ENCODE measurements at places on chromosomes 6 and 20.
A peak's percentile ranks its signal among the peaks of the same experiment; 100 is the strongest.

DNA sequence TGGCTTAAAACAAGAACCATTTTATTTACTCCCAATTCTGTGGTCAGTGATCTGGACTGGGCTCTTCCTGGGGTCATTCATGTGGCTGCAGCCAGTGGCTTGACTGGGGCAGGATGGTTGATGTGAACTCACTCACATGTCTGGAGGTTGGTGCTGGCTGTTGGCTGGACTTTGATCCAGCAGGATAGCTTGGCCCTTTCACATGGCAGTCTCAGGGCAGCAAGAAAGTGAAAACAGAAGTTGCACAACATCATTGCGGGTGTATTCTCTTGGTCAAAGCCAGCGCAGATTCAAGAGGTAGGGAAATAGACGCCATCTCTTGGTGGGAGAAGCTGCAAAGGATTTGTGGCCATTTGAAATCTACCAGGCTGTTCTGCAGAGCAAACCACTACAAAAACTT lies 77.2 kb downstream of the MDGA1 start:
- no peak for DNase-seq

GRCh38 chr6:139931747-139932146 lies 557.3 kb upstream of the CITED2 start:
- no peak for DNase-seq

GRCh38 chr6:106461084-106461483 lies 100.6 kb downstream of the CRYBG1 start:
- DNase-seq: no peak

- no peak for DNase-seq
These were observed 31.1 kb downstream of the ARID1B start for GRCh38 chr6:156808287-156808686.

DNA sequence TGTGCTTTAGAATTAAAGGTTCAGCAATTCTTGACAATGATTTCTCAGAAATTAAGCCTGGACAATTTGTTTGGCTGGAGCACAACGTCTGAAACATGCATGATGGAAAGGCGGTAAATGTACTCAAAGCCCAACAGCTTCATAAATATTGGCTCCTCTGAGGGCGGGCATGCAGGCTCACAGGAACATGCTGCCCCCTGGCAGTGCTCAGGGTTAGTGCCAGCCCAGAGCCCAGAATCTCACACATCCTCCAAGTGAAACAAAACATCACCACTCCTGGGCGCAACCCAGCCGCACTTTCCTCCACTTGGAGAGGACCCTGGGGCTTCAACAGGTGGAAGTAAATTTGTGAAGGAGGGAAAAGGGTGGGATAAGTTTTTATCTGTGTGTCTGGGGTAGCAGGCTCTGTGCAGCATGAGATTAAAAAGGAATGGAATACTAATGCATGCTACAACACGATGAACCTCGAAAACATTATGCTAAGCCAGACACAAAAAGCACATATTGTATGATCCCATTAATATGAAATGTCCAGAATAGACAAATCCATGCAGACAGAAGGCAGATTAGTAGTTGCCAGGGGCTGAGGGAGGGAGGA lies 54.1 kb upstream of the PTPRT start:
- DNase-seq: no peak

GRCh38 chr20:3209946-3210317 lies 634 bp downstream of the ITPA start:
- DNase-seq: no peak

DNA sequence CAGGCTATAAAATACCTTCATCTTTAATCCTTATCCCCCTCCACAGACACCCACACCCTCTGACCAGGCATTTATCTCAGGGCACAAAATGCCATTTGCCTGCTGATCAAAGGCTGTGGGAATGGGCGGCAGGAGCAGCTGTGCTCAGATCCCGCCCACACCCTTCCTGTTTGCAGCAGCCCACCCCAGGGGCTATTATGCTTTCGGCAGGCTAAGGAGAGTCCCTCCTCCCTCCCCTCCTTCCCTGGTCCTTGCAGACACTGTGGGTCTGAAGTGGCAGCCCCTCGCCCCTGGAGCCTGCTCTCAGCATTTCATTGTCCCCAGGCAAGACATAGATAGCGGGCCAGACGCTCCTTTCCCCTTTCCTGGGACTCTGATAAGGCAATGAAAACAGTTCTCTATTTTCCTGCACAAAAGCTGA lies 220.8 kb upstream of the HEY2 start:
- no peak for DNase-seq

DNA sequence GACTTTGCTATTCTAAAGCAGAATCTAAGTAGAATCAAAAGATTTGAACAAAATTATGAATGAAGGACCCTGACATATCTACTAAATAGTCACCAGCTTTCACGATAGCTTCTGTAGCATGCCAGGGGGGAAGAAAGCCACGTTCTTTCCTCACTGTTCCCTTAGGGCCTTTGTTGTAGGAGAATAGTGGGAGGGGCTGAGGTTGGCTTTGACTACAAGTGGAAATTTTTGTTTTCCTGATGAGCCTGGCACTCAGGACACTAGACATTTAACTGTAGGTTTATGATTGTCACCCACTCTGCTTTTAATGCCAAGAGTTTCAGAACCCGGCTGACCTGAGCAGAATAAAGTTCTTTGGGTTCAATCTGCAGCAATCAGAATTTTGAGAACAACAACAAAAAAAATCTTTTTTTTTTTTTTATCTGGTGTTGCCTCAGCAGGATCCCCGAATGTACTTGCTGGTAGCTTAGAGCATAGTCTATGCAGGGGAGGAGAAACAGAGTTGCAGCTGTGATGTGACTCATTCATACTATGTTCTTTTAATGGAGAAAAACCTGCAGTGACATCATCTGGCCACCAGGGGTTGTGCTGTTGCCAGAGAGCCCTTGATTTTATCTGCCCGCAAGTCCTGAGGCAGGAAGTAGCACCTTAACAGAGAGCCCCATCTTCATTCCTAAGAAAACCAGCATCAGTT lies 38.5 kb downstream of the TPD52L1 start:
- DNase-seq: peak; percentile 77

DNA sequence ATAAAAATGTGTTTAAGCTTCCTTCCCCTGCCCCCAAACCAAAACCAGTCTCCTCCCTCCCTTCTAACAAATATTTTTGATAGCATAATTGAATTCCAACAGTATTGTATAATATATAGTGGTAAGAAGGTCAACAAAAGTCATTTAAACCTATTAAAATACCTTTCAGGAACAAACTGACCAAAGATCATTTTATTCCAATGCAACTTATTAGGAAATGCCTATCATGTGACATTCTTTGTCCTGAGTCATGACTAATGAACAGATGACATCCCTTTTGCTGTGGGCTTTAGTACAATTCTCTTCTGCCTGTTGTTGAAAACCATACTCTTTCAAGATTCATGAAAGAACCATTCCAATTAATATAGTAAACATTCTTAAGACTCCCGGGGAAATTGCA lies 51.5 kb upstream of the TRAF3IP2 start:
- DNase-seq: no peak

DNA sequence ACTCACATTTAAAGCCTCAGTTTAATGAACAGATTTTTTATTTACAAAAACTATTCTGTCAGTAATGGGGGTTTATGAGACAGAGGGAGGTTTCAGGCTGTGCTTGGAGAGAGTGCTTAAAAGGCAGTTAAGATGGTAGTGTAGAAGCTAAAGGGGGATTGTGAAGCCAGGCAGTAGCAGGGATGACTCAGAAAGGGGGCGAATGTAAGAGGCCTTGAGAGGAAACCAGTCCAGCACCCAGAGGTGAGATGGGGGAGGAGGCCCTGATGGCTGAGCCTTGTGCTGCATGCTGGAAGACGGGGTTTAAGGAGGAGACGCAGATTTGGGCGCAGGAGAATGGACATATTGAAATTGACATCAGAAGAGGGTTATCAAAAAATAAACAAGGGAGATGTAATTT lies 6.6 kb upstream of the SERPINB9 start:
- no peak for DNase-seq

- DNase-seq: no peak
These were observed 18.3 kb downstream of the BTN2A1 start for GRCh38 chr6:26475823-26476729.

GRCh38 chr6:79168695-79168980 lies 65.8 kb downstream of the HMGN3 start:
- DNase-seq: no peak

- no peak for DNase-seq
These were observed 1.6 kb upstream of the RPS12 start for GRCh38 chr6:132812756-132813172.

DNA sequence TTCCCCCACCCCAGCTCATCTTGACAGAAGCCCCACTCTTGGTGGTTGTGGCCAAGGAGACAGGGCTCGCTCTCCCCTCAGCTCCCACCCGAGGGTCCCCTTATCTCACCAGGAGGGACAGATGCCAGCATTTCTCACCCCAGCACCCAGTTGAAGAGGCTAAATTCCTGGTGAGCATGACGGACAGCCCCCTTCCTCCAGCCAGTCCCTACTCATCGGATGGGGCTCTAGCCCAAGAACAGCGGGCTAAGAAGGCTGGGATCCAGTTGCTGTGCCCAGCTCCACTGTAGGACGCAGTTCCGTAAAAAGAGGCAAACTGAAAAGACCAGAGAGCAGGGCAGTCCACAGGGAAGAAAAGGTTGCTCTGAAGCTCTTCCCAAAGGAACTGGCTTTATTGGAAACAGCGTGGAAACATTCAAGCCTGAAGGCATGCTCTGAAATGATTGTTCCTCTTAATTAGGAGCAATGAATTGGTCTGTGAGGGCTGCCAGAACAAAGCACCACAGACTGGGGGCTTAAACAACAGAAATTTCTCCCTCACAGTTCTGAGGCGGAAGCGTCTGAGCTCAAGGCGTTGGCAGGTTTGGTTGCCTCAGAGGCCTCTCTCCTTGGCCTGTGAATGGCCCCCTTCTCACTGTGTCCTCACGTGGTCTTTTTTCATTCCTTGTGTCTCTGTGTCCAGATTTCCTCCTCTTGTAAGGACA lies 17.9 kb upstream of the KIF25 start:
- no peak for DNase-seq

- DNase-seq: no peak
These were observed 23.1 kb downstream of the IYD start for GRCh38 chr6:150391890-150392289.

- peak; percentile 88 for DNase-seq
These were observed 4.2 kb upstream of the ZBTB46 start for GRCh38 chr20:63835021-63835858.

- no peak for DNase-seq
These were observed 274.0 kb upstream of the PREP start for GRCh38 chr6:105676857-105677256.

DNA sequence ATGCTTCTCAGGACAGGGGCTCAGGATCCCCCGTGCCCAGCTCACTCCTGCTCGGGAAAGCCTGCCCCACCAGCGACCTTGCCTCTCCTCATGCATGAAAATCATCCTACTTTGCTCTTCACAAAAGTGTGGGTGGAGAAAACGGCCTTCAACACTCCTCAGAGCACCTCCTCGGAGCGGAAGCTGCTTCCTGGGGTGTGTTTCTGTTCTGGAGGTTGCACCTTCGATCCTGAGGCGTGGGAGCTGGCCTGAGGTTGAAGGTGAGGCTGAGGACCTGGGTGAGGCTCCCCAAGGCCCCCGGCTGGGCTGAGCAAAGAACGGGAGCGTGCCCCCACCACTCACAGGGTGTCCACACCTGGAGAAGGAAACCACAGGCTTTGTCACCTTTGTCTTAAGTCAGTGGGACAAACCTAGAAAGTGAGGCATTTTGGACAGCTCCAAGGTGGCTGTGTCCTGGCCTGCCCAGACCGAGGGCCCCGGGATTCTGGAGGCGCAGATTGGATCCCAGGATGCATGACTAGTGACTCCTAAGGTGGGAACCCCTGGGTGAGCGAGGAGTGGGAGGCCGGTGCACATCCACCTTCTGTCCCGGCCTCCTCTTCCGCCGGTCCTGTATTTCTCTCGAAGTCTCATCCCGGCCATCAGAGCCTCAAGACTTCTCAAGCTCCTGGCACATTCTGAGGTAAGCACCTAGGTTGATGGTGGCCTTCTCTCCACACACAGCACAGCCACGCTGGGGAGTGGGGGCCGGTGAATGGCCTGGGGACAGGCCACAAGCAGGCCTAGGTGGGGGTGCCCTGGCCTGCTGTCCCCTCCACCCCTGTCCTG lies 104.7 kb downstream of the TMEM242 start:
- peak; percentile 65 for DNase-seq

DNA sequence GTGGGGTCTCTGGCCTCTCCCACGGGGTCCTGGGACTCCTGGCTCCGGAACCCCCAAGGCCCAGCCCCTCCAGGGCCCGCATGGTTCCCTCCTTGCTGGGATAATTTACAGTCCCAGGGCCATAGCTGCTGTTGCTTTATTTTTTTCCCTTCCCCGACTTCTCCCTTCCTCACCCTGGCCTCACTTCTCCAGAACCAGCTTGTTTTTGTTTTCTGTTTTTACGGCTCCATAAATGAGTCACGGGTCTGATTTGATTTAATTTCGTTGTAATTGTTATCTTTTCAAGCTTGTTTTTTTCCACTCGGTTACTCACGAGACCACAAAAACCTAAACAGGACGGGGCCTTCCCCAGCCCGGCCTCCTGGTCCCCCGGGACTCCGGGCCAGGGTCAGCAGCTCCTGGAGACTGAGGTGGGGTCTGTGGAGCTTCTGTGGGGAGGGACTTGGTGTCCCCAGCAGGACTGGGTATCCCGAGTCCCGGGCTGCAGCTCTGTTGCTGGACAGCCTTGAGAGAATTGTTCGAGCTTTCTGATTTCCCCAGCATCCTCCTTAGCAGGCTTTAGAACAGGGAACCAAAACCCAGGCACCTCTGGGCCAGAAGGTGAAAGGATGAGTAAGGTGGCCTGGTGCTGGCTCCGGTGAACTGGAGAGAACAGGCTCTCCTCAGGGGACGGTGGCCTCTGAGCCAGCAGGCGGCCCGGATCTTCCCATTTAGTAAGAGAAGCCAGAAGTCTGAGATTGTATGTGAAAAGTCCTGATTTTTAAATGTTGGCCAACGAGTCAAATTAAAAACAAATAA lies 94.9 kb downstream of the CEBPB start:
- no peak for DNase-seq

DNA sequence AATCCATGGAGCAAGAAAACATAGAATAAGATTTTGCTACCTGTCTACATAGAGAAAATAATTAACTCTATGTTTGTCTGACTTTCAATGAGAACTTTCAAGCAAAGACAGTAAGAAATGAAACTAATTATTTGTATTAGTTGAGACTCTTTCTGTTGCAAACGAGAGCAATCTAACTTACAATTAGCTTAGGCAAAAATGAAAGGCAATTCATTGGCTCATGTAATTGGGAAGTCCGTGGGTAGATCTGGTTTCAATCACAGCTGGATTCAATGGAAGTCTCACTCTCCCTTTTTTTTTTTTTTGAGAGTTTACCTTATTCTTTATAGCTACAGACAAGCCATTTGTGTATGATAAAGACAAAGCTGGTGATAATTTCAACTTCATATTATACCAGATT lies 68.2 kb upstream of the STXBP5 start:
- no peak for DNase-seq

DNA sequence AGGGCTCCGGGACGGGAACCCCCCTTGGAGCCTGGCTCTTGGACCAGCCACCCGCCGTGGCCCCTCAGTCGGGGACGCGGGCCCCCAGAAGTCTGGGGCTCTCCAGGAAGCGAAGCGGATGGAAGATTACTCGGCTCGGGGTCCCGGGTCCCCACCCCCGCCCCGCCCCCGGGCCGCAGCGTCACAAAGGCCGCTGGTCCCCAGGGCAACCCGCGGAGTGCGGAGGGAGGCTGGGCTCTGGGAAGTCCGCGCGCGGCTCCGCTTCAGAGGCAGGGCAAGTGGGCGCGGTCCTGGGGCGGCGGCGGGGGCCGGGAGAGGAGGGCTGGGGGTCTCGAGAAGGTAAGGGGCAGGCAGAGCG lies at the start of gene FNDC11:
FNDC11 (plus strand) TSS at position 227 of the 358 bp plus-strand sequence. CDS start 1,505 bp downstream, outside the sequence.
- no peak for DNase-seq

- no peak for DNase-seq
These were observed 5.2 kb downstream of the STX11 start for GRCh38 chr6:144155529-144155928.

- DNase-seq: no peak
These were observed 64.9 kb upstream of the TGM3 start for GRCh38 chr20:2230726-2231488.
